ENCODE measurements at places on chromosomes 12 and 14.
A peak's percentile ranks its signal among the peaks of the same experiment; 100 is the strongest.

DNA sequence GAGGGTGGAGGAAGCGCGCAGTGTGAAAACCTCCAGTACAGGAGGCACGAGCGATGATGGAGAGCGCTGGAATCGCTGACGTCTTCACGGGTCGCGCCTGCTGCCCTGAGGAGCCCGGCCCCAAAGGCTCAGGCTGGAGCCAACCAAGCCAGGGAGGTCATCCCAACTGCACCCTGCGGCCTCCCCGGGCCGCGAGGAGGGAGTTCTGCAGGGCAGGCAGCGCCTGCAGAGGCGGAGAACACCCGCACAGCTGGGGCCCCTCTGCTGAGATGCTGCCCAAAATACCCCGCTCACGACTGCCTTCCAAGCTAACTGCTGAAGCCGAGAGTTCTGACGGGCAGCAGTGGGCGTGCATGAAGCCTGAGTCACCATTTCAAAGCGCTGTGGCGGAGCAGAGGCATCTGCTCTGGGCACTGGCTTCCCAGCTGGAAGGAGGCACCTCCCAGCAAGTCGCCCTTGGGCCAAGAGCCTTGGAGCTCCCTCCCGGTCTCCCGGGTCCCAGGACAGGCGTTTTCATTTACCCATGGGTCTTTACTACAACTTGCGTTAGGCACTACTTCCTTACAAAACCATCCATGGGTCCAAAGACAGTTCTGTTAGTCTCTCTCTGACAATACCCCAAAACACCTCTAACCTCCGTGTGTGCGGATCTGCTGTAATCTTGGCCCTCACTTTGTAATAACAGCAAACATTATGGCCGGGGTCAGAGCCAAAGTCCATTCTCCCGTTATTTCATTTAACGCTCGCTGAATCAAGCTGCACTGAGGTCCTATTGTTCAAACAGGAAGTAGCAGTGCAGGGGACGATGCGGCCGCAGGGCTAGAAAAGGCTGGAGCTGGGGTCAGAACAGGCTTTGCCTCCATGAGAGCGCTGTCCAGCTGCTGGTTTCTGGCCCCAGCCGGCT, 60.1 kb upstream of the RIMBP2 start:
- DNase-seq: peak; percentile 56

DNA sequence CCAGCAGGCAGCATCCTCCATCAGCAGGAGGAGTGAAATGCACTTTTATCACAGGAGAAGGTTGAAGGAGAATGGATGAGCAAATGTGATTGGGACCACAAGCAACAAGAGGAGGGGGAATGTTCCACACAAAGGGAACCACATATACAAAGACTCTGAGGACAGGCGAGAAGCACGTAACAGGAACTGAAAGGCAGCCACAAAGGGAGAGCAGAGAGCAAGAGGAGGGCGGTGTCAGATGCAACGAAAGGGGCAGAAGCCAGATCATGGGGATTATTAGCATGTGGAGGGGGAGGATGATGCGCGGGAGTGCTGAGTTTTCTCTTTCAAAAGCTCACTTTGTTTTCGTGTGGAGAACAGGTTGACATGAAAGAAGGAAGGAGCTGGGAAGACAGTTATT, 241.1 kb downstream of the SPTSSA start:
- DNase-seq: no peak

DNA sequence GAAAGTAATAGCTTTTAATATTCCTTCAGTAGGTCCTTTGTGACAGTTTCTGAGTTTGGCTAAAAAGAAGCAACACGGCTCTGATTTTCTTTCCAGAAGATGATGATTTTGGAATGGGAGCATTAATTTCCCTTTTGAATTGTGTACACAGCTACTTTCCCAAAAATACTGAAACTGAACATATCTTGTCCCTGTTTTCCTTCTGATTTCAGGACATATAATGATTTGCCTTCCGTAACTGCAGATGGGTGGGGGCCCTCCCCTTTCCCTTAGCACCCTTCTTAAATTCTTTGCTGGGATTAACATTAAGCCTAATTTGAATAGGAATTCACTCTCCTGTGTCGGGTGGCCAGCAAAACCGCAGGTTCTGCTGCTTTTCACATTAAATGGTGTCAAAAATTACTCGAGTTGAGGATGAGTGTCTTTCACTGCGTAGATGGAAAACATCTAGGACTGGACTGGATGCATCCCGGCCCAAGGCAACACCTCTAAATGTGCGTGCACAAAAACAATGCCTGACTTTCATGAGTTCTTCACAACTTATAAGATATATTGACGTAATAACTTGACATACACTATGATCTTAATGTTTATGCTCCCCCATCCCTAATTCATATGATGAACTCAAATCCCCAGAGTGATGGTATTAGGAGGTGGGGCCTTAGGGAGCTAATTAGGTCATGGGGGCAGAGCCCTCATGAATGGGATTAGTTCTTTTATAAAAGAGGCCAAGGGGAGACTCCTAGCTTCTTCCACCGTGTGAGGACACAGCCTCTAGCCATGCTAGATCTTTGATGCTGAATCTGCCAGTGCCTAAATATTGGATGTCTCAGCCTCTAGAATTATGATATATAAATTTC, 158.1 kb downstream of the AEBP2 start:
- no peak for DNase-seq

DNA sequence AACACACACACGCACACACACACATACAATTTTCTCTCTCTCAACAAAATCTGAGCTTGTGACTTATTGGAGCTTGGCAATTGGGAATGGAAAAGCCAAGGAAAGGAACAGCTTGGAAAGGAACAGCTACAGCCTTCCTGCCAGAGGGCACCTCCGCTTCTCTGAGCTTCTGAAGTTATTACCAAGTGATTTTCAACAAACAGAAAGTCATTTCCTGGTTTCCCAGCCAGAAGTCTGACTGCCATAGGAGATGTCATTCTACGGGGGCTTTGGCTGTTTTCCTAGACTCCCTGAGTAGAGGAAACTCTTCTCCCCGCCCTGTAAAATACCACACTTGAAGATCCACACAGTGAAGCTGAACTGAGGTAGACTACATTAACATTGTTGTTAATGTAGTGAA, 198.3 kb downstream of the CFAP54 start:
- no peak for DNase-seq

DNA sequence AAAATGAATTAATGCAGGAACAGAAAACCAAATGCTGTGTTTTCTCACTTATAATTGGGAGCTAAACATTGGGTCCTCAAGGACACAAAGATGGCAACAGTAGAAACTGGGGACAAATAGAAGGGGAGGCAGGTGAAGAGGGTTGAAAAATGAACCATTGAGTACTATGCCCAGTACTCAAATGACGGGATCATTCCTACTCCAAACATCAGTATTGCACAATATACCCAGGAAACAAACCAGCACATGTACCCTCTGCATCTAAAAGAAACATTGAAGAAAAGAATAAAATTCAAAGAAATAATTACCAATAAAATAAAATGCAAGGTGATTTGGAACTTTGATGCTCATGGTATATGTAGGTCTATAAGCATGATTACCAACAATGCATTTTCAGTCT, 110.8 kb downstream of the LMO3 start:
- no peak for DNase-seq

GRCh38 chr12:4274396-4275015, 944 bp downstream of the CCND2 start:
- DNase-seq: no peak

- DNase-seq: no peak
Measured at GRCh38 chr12:86683568-86684304, 427.5 kb upstream of the MGAT4C start.

- DNase-seq: no peak
Measured at GRCh38 chr12:115337693-115338543, 653.9 kb upstream of the TBX3 start.

DNA sequence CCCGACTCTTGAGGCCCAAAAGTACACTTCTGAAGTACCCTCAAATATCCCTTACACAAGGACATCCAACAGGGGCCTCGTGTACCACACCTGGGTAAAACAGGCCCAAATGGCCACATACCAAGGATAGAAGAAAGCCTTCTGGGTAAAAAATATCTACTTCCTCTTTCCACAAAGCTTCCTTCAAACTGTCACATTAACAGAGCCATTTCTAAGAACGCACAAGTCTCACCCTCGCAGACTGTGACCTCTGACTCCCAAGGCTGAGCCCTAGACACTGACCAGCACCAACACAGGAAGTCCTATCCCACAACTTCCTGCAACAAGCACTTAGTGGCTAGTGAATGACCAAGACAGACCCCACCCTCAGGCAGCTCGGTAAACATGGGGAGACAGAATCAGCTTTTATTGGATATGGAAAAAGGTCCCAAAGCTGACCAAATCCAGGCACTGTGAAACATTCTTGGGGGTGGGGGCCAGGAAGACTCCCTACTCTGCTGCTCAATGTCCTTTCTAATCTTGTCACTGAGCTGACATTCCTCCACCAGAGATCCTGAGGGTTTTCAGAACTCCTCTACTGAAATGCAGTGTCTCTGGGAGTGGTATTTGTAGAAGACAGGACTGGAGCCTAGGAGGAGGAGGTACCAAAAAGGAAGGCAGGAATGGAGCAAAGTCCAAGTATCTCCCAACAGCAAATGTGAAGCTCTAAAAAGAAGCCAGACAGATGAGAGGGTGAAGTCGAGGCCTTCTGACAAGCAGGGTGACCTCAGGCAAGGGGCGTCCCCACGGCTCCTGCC, 15.9 kb downstream of the KCTD10 start:
- no peak for DNase-seq

- DNase-seq: peak; percentile 78
Measured at GRCh38 chr14:76720382-76720813, 40.9 kb upstream of the VASH1 start.

DNA sequence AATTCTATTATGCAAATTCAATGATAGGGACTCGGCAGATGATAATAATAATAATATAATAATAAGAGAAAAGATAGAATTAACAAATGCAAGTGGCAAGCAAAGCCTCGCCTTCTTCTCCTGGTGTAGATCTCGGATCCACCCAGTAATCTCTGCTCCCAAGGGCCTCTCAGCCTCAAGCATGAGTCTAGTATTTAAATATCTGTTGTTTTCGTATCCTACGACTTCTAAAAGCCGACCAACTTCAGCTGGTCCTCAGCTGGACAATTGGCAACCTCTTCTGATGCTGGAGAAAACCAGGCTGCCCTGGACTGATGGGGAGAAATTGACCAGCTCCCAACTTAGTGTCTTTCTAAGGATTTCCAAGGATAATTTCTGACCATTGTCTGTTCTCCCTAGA, 14.0 kb upstream of the MAP1LC3B2 start:
- no peak for DNase-seq

DNA sequence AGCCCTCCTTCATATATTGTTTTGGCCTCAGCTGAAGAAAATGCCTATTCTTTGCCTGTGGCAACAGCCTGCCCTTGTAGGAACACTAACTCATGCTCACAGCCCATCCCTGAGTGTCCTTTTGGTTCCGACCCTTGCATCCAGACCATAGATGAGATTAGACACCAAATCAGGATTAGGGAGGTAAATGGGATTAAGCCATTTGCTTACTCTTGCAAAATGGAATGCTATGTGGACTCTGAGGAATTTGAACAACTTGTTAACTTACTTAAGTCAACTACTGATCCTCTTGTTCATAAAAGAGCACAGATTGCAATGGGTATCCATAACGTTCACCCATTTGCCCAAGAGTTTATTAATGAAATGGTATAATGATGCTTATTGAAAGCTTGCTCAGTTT, 27.3 kb downstream of the TSHR start:
- DNase-seq: no peak

- DNase-seq: no peak
Measured at GRCh38 chr12:58914457-58914856, 5.8 kb downstream of the LRIG3 start.

- no peak for DNase-seq
Measured at GRCh38 chr12:40104461-40105264, 1.2 kb downstream of the SLC2A13 start.

DNA sequence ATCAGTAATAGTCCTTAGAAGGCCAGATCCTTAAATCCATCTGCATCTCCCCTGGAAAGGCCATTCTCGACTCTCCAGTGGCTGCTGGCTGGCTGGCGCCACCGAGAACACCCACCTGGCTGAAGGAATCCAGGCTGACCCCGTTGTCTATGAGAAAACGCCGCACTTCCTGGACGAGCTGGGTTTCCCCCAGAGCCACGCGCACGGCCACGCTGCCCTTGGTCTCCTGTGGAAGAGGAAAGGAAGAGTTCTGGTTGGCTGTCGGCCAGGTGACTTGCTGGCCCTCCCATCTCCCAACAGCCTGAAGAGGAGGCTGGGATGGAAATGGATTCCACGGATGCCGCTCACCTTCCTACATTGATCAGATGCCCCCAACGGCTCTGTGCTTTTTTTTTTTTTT, 23.9 kb downstream of the RBM19 start:
- no peak for DNase-seq

- no peak for DNase-seq
Measured at GRCh38 chr12:24535334-24536069, 413.4 kb downstream of the BCAT1 start.

DNA sequence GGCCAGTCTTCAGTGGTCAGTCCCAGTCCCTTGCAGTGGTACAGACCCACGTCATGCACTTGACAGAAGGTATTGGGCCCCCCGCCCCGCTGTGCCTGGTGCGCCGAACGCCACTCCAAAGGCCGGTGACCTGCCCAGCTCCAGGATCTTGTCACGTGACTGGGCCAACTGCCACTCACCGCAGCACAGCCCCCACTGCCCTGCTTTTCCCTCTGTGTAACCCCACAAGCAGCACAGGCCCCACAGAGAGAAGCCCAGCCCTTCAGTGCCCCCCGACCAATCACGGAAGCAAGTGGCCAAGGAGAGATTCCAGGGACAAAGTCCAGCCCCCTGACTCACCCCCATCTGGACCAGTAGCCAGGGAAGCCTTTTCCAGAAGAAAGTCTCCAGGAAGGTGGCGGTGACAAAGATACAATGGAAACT, 498 bp downstream of the GPR132 start:
- no peak for DNase-seq

- DNase-seq: no peak
Measured at GRCh38 chr12:96751626-96752025, 155.4 kb upstream of the NEDD1 start.

DNA sequence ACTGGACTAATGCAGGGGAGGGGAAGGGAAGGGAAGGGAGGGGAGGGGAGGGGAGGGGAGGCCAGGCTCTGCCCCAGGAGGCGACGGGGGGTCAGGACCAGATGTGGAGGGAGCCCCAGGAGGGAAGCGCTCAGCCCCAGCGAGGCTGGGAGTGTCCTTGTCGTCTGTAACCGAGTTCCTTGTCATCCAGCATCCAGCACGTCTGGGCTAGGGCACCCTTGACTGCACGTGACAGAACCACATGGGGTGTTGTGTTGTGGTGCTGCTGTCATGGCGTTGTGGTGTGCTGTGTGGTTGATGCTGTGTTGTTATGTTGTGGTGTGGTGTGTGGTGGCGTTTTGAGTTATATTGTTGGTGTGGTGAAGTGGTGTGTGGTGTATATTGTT, 28.4 kb upstream of the SFSWAP start:
- no peak for DNase-seq

Measured in BE2C (cell line).